ENCODE measurements at places on chromosomes 1 and 21.

- DNase-seq: no peak
These were observed 56.5 kb upstream of the ST6GALNAC3 start for GRCh38 chr1:76018045-76018444.

- no peak for DNase-seq
These were observed 348.8 kb downstream of the RYR2 start for GRCh38 chr1:237390823-237391222.

DNA sequence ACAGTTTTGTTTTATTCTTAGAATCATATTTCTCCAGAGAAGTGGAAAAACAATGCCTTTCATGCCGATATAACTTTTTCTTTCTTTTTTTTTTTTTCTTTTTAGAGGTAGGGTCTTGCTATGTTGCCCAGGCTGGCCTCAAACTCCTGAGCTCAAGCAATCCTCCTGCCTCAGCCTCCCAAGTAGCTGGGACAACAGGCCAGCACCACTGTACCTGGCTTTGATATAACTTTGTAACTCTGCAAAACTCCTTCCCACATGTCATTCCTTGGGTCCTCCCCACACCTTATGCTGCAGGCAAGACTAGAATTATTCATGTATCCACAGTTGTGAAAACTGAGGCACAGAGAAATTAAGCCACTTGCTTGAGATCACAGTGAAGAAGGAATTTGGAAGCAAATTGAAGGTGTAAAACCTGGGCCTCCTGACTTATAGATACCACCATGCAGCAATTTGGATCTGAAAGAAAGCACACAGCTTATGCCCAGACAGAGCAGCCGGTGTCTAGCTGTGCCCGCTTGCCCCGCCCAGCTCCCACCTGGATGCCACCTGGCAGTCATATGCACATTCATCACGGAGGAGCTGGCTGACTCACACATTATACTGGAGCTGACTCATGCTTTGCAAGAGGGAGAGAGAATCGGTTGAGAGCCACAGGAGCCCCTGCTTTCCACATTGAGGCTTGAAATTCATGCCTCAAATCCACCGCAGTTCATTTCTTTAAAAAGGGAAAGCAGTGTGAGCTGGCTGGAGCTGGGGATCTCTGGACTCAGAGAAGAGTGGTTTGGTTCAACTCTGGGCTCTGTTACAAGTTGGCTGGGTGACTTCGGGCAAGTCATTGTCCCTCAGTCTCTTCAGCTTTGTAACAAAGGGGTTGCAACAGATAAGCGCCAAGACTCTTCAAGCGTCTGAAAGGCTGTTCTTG lies 8.3 kb upstream of the SLC2A1 start:
- DNase-seq: peak; percentile 77

DNA sequence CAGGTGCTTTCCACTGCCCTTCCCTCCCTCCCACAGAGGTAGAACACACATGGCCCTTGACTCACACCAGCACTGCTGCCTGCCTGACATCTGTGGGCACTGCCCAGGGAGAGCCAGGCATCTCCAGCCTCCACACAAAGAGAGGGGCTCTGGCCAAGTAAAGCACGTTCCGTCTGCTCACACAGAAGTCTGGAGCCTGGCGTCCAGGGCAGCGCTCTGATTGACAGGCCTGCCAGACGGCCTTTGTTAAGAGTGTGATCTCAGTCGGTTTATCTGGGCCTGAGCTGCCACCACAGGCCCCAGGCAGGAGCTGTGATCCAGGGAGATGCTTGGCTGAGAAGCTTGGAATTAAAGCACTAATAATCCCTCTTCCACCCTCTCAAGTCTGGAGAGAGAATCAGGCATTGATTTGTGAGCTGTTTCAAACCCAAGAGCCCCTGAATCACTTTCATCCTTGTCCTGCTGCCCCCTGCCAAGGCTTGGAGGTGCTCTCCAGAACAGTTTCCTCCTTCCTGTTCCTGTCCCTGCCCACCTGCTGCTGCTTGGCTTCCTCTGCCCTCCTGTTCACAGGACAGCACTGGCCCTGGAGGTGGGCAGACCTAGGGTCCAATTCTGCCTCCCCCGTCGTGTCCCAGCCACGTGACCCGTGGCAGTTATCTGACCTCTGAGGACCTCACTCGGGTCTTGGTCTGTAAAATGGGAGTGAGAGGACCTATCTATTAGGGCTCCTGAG lies 3.7 kb downstream of the DMRTB1 start:
- DNase-seq: no peak

GRCh38 chr1:236023926-236024565 lies 40.8 kb downstream of the NID1 start:
- no peak for DNase-seq

DNA sequence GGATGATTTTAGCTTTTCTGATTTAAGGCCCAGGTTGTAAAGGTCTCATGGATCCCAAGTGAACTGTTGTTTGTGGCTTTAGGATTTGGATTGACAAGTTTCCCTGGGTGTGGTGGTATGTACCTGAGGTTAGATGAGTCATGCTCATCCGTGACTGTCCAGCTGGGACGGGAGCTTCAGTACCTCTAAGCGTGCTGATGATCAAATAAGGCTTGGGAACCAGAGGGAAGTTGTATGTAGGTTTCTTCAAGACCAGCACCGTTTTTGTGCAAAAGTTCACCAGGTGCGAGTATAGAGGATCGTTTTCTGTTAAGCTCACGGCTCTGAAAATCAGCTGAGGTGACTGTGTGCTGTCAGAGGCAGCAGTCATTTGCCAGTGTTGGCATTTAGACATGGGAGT lies 19.8 kb downstream of the PLA2G2E start:
- DNase-seq: no peak

GRCh38 chr1:93015590-93015989 lies 54.3 kb upstream of the DIPK1A start:
- DNase-seq: peak; percentile 24

DNA sequence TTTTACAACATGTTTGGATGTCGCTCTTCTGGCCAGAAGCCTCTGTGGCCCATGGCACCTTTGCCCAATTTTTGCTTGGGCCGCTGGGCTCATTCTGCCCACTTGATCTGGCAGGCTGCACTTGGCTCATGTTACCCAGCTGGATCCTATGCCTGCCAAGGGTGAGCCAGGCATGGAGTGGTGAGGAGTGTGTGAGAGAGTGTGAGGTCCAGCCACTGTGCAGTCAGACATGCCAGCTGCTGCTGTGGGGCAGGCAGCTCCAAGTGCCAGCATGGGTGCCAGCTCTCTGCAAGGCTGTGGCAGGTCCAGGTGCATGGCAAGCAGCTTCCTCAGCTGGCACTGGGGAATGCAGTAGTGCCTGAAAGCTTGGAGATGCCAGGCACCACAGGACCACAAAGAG lies 71.0 kb downstream of the EBNA1BP2 start:
- DNase-seq: no peak

DNA sequence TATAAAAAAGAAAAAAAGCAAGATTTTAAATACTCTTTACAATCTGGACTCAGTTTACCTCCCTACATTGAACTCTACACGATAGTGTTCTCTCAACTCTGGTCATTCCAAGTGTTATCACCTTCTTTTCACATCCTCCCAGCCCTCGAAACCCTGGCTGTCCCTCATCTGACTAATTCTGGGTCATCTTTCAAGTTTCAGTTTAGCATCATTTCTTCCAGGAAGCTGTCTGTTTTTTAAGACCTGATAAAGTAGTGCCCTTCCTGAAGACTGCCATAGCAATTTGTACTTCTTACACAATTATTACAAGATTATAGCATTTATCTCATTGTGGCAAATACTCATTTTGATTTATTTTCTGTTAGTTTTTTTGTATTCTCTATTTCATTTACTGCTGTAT lies 1.2 kb downstream of the ALG14 start:
- no peak for DNase-seq

DNA sequence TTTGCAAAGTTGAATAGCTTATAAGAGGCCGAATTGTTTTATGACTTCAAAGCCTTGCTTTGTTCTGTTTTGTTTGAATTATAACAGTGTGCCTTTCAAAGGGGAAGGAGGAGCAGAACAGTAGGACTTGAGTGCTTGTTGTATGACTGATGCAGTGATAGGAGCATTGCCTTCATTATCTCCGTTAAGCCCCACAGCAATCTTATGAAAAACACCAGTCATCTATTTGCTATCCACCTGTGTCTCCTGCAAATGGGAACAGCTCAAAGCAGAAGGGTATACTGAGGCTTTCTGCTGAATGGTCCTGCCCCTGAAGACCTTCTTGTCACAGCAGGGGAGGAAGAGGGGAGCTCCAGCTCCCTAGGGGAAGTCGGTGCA lies 127.5 kb downstream of the RNF220 start:
- no peak for DNase-seq

DNA sequence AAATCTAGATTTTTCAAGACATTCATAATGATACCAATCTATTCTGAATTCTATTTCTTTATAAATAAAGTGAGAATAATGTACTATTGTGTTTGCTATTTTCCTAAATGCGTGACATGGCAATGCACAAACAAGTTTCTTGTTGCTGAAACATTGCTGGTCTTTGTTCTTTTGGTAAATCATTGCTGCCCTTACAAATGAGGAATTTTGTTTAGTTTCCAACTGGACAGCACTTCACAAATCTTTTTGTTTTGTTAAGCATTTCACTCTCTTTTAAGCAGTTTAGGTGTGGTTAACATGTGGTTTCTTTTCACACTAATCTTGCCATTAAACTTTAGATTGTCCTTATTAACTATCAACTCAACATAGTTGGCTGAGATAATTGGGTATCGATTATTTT lies 94.6 kb downstream of the LRRC7 start:
- DNase-seq: no peak

GRCh38 chr1:53606197-53606596 lies 132.8 kb downstream of the GLIS1 start:
- no peak for DNase-seq

DNA sequence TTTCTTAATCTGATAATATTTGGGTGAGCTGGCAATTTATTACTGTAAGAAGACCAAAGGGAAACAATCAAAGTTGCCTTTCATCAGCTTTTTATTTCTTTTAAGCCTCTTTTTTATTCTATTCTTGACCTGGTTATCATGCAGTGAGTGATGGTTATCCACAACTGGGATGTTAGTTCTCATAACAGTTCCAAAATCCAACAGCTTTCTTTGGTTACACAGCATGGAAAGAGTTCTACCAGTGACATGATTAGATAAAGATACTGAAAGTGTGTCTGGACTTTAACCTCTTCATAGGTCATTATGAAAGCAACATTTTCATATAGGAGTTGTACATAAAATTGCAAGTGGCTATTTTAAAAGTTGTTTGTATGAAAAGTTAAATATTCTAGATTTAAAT lies 163.0 kb downstream of the SYT2 start:
- DNase-seq: no peak

- DNase-seq: no peak
These were observed 131.4 kb downstream of the MRPS6 start for GRCh38 chr21:34204481-34205439.

DNA sequence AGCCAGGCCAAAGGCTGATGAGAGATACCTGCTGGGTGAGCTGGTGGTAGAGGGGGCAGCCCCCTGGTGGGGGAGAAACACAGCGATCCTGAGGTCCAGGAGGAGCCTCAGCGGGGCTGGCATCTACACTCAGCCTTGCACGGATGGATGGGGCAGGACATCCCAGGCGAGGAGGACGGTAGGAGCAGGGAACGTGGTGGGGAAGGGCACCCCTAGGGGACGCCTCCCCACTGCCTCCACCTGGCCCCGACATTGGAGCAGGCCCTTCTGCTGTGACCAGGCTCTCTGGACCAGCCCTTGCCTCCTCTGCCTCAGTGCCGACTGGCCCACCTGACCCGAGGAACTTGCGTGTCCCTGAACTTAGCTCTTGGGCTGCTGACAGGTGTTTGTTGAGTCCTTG lies 6.4 kb upstream of the MMEL1 start:
- no peak for DNase-seq

GRCh38 chr1:144551107-144551542 lies 41.6 kb upstream of the PPIAL4F start:
- DNase-seq: no peak

GRCh38 chr1:213931836-213932235 lies 55.9 kb upstream of the PROX1 start:
- no peak for DNase-seq

- no peak for DNase-seq
These were observed 17.9 kb downstream of the PLPP3 start for GRCh38 chr1:56561227-56562019.

GRCh38 chr1:10753299-10753698 lies 43.1 kb downstream of the CASZ1 start:
- no peak for DNase-seq

GRCh38 chr1:34924759-34925555 lies 4.5 kb downstream of the DLGAP3 start:
- DNase-seq: no peak

DNA sequence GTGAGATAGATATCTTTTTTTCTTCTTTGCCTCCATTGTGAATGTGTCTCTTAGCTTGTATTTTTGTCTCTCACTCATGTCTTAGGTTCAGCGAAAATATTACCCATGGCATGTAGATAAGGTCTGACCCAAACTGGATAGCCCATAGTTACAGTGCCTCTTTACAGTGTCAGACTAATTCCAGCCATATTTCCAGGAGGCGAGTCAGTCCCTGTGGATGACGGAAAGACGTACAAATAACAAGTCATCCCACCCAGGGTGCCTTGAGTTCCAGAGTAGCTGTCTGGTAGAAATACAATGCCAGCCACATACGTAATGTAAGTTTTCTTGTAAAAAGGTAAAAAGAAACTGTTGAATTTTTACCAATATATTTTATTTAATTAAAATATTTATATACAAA lies 157.3 kb downstream of the ZNF281 start:
- DNase-seq: peak; percentile 77

DNA sequence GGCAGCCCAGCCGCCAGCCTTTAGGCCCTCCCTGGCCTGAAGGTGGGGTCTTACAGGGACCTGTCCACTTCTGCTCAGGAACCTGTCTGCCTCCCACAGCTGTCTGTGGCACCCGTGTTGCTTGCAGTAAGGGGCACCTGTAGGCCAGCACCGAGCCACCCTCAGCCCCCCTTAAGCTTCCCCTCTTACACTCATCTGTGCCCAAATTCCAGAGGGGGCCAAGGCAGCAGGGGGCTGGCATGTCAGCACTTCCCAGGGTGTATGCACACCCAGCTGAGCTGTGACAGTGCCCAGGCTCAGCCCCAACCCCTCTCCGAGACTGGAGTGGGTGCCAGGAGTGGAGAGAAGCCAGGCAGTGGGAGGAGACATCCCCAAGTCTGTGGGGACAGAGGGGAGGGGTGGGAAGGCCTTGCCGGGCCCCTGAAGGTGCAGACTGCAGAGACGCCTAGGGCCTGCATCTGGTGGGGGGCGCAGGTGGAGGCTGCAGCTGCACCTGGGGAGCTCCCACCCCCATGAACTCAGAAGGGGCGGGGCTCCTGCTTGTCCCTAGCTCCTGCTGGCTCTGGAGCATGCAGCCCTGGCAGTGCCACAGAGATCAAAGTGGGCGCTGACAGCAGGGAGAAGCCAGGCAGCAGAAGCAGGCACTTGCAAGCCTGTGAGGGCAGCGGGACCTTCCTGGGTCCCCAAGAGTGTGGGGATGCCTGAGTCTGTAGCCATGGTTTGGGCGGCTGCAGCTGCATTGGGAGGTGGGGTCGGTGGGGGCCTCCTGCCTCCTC lies 5.4 kb upstream of the SLC2A7 start:
- no peak for DNase-seq

Measured in AG04449 (cell line).